ENCODE measurements at places on chromosomes 5 and 9. TPM values are rescaled to one million over a fixed set of nuclear protein-coding genes. Genes with fewer than 3 reads are reported as not detected.

Gene FAM163B
- total RNA-seq = 4.6 TPM

- no peaks in the 10 kb centered on the region for H3K27me3 ChIP-seq
- H3K4me1 ChIP-seq = peaks cover 5% of the 10 kb centered on the region
- no peak overlapping the region for H3K4me3 ChIP-seq
- no peak for DNase-seq
- H3K36me3 ChIP-seq = no peaks in the 10 kb centered on the region
These were observed 122.1 kb downstream of the EBF1 start for GRCh38 chr5:158977642-158978041.

DNA sequence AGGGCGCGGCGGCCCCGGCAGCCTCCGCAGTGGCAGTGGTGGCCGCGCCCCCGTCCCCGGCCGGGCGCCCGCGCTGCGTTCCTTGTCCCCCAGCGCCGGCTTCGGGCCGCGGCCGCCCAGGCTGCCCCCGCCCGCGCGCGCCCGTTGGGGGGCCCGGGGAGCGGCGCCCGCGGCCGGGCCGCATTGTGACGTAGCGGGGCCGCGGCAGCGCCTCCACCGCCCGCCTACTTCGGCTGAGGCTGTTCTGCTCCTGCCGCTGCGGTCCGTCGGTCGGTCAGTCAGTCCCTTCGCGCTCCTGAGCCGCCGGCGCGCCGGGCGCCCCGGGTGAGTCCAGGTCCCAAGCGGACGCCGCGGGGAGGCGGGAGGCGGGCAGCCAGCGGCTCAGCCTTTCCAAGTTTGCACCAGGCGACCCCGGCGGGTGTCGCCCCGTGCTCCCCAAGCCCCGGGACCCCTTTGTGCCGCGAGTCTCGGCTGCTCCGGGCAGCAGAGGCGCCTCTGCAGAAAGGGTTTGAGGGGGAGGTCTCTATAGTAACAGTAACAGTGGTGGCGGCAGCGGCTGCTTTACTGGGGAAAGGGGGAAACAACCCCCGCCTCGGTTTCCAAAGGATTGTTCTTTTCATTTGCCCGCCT is at the start of gene SNCAIP:
TSS of gene SNCAIP (plus strand) at position 277 of the 630 bp plus-strand sequence. CDS start 78,898 bp downstream, outside the sequence.
- H3K4me1 ChIP-seq = no peaks in the 10 kb centered on the region
- H3K36me3 ChIP-seq = no peaks in the 10 kb centered on the region
- peak within 1 kb of the TSS; percentile 34 for H3K27ac ChIP-seq
- peak within 1 kb of the TSS; percentile 95 for H3K4me3 ChIP-seq

DNA sequence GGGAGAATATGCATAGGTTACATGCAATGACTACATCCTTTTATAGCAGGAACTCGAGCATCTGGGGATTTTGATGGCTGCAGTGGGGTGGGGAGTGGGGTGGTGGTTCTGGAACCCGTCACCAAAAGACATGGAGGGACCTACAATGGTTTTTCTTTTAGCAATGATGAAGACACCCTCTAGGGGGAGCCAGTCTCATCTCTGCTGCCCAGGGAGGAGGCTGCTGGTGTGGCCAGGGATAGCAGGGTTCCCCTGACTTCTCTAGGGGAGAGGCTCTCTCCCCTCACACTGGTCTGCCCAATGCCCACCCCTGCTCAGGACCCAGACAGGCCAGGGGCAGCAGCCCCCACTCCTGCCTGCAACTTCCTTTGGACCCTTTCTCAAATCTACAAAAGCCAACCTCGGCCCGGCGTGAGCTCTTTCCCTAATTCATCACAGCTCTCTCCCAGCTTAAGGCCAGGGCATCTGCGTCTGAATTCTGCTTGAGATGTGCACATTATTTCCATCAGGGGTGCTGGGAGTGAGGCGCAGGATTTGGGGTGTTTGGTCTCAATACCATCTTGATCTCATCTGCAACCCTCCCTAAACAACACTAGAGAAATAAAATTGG is 73.6 kb upstream of the RETREG1 start:
- no peaks in the 10 kb centered on the region for H3K4me1 ChIP-seq
- no peak overlapping the region for H3K4me3 ChIP-seq
- no peak overlapping the region for H3K27ac ChIP-seq
- no peaks in the 10 kb centered on the region for H3K27me3 ChIP-seq

- no peak overlapping the region for H3K4me3 ChIP-seq
- no peak overlapping the region for H3K27ac ChIP-seq
- H3K36me3 ChIP-seq = no peaks in the 10 kb centered on the region
- DNase-seq = no peak
These were observed 235.9 kb upstream of the TYRP1 start for GRCh38 chr9:12457237-12457636.

DNA sequence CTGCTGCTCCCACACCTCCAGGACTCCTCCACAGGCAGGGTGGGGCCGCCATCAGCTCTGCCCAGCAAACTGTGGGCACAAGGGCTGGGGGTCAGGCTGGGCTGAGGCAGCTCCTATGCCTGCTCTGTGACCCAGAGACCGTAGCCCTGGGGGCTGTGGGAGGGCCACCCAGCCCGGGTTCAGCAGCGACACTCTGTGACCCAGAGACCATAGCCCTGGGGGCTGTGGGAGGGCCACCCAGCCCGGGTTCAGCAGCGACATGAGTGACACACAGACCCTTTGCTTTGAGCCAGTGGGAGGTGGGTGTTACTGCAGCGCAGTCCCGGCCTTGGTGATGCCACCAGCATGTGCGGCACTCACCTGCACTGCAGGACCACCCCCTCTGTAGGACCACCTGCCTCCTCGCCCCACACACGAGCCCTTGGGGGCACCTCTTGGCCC is 118.9 kb upstream of the LPCAT1 start:
- DNase-seq = no peak
- peaks cover 34% of the 10 kb centered on the region for H3K27me3 ChIP-seq
- no peak overlapping the region for H3K27ac ChIP-seq
- H3K4me1 ChIP-seq = no peaks in the 10 kb centered on the region
- H3K36me3 ChIP-seq = no peaks in the 10 kb centered on the region
- H3K4me3 ChIP-seq = no peak overlapping the region

- H3K4me3 ChIP-seq = no peak overlapping the region
- no peak for DNase-seq
- no peaks in the 10 kb centered on the region for H3K27me3 ChIP-seq
- H3K27ac ChIP-seq = no peak overlapping the region
- H3K4me1 ChIP-seq = no peaks in the 10 kb centered on the region
- H3K36me3 ChIP-seq = no peaks in the 10 kb centered on the region
These were observed 222.8 kb downstream of the TENT4A start for GRCh38 chr5:6936031-6936430.

GRCh38 chr5:143657647-143658285 is 154.2 kb upstream of the HMHB1 start:
- no peaks in the 10 kb centered on the region for H3K4me1 ChIP-seq
- no peak for DNase-seq
- no peak overlapping the region for H3K27ac ChIP-seq
- H3K4me3 ChIP-seq = no peak overlapping the region
- H3K36me3 ChIP-seq = no peaks in the 10 kb centered on the region

Gene IRX4
- 308 TPM for total RNA-seq

- H3K27me3 ChIP-seq = no peaks in the 10 kb centered on the region
- no peaks in the 10 kb centered on the region for H3K36me3 ChIP-seq
- DNase-seq = no peak
- H3K4me3 ChIP-seq = peak overlapping the region; percentile 56
- no peak overlapping the region for H3K27ac ChIP-seq
These were observed 841 bp upstream of the NINJ1 start for GRCh38 chr9:93134740-93135444.

DNA sequence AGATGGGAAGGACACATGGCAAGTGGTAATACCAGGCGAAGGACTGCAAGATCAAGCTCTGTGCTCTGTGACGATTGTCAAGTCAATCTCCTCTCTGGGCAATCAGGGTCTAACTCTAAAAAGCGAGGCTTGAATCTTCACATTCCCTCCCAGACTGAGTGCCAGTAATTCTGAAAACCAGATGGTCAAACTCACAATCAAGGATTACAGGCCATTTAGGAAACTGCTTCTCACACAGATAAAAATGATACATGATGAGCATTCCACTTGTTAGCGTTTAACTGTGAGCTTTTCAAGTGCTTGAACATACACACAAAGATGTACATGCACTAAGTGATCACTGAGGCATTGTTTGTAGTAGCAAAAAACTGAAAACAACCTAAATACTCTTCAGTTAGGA is 210.1 kb downstream of the TRIM32 start:
- no peaks in the 10 kb centered on the region for H3K36me3 ChIP-seq
- no peak for DNase-seq
- H3K27ac ChIP-seq = no peak overlapping the region
- no peaks in the 10 kb centered on the region for H3K27me3 ChIP-seq
- no peaks in the 10 kb centered on the region for H3K4me1 ChIP-seq

DNA sequence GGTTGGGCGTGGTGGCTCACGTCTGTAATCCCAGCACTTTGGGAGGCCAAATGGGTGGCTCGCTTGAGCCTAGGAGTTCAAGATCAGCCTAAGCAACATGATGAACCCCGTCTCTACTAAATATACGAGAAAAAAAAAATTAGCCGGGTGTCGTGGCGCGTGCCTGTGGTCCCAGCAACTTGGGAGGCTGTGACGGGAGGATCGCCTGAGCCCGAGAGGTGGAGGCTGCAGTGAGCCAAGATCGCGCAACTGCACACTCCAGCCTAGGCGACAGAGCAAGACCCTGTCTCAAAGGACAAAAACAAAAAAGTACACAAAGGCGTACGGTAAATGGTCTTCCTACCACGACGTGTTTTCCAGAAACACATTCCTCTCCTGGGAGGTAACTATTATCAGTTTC is 538 bp upstream of the BDP1 start:
- H3K36me3 ChIP-seq = peaks cover 15% of the 10 kb centered on the region
- no peak for DNase-seq
- H3K27me3 ChIP-seq = no peaks in the 10 kb centered on the region
- peak overlapping the region; percentile 54 for H3K4me3 ChIP-seq
- peaks cover 16% of the 10 kb centered on the region for H3K4me1 ChIP-seq
